ENCODE measurements at places on chromosomes 1 and 21.

DNA sequence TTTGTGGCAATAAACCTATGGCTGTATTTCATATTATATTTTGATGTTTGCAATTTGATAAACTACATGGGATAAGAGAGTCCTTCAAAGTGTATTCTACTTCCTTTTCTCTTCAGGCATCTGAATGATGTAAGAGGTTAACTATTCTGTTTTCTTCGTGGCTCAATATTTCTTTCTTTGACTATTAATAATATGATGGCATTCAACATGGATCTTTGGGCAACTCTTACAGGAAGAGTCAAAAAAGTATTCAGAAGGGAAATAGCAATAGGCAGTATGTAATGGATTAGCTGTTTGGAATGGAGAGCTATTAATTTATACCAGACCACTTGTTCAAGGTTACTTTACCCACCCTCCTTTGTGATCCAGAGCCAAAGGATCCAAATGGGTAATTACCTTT, 74.4 kb downstream of the HMCN1 start:
- no peak for DNase-seq

- no peak for DNase-seq
Measured at GRCh38 chr1:113303267-113303666, 87.0 kb upstream of the MAGI3 start.

DNA sequence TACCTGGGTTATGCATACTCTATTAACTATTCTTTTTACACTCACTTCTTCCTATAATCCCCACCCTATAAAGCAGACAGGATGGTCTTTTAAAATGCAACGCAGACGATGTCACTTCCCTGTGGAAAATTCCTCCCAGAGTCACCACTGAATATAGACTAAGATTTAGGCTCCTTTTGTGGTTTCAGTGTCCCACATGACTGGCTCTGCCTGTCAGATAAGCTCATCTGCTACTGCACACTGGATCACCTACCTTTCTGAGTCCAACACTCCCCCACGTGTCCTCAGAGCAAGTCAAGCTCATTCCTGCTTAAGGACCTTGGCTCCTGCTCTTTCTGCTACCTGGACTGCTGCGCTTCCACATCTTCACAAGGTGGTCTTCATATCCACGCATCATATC, 73.0 kb upstream of the SIPA1L2 start:
- DNase-seq = no peak

GRCh38 chr1:53666566-53666965, 72.4 kb downstream of the GLIS1 start:
- no peak for DNase-seq

All from Kasumi-1 (cell line).